ENCODE measurements at places on chromosomes 2 and 18. TPM values are rescaled to one million over a fixed set of nuclear protein-coding genes. Genes with fewer than 3 reads are reported as not detected.
A peak's percentile ranks its signal among the peaks of the same experiment; 100 is the strongest.

The FEV gene
- not detected for polyA plus RNA-seq

DNA sequence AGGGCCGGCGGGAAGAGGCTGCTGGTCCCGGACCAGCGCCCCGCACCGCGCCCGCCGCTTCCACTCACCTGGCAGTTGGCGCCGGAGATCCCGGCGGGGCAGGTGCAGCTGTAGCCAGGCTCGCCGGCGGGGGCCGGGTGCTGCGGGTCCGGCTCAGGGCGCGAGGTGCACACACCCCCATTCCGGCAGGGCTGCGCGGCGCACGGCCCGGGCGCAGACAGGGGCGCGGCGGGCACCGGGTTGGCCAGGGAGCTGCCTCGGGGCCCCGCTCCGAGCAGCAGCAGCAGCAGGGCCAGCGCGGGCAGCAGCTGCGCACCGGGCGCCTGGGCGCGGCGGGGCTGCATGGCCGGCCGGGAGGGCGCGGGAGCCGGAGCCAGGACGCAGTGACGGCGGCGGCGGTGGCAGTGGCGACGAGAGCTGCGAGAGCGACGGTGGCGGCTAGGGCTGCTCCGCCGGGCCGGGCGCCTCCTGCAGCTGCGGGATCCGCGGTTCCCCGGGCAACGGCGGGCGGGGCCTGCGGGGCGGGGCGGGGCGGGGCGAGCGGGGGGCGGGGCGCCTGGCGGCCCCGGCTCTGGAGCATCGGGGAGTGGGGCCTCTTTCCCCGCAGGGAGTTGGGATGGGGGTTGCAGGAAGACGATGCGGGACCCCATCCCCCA, at the start of gene DNER:
Gene DNER, minus strand, starts transcription at position 476 of the 656 bp plus-strand sequence. Its CDS starts 132 bp downstream, at position 344.
- no peak for DNase-seq

GRCh38 chr2:69061525-69061924, 48.5 kb downstream of the ANTXR1 start:
- no peak for DNase-seq

DNA sequence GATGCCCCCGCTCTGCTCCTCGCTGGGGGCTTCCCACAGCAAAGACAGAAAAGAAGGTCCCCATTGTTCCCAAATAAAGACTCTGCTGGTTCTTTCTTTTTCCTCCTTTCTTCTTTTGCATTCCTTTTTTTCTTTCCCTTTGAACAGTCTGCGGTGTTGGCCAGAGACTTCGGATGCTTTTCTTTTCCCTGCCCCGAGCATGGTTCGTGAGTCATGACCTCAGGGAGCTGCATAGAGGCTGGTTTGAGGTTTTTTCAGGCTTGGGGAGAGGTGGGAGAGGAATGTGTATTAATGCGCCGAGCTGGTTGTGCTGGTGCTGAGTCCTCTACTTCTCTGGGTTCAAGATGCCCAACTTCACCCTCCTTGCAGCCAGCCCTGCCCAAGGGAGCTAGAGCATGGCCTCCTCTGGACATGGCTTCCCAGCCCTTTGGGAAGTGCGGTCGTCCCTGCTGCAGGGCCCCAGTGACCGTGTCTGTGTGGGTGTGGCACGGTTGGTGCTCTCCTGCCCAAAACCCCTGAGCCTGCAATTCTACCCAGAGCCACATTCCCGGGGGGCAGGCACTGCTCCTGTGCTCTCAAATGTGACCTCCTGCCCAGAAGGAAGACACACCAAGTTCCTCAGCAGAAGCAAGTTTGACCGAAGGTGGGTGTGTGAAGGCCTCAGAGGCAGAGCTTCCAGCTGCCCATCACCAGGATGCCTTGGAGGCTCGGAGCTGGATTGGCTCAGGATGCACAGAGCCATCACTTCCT, 9.0 kb upstream of the ARHGEF4 start:
- DNase-seq: no peak

The CRYBA2 gene
- polyA plus RNA-seq: not detected

- no peak for DNase-seq
Measured at GRCh38 chr2:242019344-242019743, 149.8 kb downstream of the RTP5 start.

GRCh38 chr18:78868330-78869316, 111.0 kb upstream of the SALL3 start:
- no peak for DNase-seq

GRCh38 chr2:7852546-7852945, 829.3 kb upstream of the ID2 start:
- no peak for DNase-seq

DNA sequence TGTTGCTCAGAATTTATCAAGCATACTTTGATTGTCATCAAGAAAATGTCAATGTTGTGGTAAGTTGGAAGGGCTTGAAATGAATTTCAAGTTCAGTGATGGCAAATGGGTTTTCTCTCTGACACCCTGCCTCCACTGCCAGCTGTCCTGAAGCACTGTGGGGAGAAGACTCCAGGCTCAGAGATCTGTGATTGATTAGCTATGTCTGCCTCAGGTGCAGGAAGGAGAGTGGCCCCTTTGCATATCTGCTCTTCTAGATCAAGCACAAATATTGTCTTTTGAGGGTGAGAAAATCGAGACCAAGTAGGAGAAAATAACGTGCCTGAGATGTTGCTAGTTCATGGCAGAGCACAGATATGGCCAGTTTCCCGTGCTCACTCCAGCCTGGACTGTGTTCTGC, 178.8 kb upstream of the GLI2 start:
- DNase-seq: no peak

DNA sequence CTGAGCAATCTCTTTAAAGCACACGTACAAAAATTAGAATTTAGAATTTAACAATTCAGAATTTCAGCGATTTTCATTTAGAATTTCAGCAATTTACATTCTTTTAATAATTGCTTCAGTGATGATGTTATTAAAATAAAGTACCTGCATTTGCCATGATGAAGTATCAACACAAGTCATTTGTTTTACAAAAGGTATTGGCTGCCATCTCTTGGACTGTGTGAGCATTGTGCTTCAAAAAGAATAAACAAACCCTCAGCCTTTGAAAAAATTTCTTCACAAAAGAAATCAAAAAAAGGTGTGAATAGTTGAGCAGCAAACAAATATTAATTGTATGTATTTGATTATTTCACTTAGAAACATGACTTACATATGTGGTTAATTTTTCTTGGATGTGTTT, 27.1 kb upstream of the ZC3H15 start:
- peak; percentile 7 for DNase-seq

DNA sequence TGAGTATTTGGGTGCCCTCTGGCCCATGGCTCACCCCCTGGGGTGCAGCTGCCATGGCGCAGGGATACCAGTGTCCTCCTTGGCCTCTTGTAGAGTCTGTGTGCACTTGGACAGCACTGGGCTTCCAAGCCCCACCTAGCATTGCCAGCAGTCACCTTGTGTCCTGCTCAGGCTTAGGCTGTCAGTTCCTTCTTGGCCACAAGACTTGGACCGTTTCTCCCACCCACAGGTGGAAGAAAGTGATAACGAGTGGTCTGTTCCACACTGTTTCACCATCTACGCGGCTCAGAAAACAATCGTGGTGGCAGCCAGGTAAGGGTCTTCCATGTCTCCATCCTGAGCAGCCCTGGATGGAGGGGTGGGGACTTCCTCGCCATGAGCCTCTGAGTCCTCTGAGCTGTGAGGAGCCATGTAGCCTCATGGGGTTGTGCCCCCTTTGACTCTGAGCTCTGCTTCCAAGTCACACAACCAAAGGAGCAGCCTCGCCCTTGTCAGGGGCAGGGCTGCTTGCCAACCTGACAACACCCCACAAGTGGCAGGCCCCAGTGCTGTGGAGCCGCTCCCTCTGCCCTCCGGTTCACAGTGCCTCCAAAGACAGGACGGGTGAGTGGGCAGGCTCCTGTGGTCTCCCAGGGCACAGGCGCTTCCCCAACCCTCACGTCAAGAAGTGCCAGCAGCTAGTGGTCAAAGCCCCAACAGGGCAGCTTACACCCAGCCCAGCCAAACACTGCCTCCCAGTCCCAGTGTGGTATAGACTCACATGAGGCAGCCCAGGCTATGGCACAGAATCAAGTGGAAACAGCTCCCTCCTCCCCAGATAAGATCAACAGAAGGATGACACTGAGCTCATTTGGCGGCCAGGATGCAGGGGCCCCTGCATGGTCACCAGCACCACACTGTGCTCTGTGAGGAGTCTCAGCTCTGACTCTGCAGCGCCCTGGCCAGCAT, 18.4 kb downstream of the STK25 start:
- no peak for DNase-seq

The CEBPZOS gene
- 68.8 TPM for polyA plus RNA-seq

DNA sequence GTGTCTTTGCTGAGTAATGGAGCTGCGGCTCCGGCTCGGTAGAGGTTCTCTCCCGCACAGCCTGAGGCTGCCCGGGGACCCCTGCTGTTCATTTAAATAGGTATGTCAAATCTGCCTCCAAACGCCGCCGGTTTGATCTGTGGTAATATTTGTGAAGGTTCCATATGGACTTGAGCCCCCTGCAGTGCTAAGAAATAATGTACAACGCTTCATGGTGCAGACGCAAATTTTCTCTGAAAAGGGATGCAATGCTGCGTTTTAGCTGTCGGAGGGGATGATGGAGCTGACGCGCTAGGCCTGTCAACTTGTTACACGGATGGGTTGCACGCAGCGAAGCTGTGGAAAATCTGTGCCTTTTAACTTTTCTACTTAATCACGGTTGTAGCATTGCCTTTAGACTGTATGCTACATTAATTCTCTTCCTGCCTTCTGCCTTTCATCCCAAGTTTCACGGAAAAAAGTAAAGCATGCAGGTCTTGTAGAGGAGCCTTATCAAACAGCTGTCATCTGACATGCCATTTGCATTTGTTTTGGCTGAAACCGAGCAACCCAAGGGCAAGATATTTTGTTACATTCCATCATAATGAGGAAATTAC, 43.2 kb downstream of the MRPS9 start:
- DNase-seq: no peak

GRCh38 chr2:128727914-128728313, 409.2 kb upstream of the HS6ST1 start:
- DNase-seq: no peak

The AMER3 gene
- 0.06 TPM for polyA plus RNA-seq

GRCh38 chr2:52732849-52733395, 1034.7 kb upstream of the CHAC2 start:
- no peak for DNase-seq

GRCh38 chr2:47676261-47676926, 106.6 kb upstream of the MSH6 start:
- DNase-seq: no peak

DNA sequence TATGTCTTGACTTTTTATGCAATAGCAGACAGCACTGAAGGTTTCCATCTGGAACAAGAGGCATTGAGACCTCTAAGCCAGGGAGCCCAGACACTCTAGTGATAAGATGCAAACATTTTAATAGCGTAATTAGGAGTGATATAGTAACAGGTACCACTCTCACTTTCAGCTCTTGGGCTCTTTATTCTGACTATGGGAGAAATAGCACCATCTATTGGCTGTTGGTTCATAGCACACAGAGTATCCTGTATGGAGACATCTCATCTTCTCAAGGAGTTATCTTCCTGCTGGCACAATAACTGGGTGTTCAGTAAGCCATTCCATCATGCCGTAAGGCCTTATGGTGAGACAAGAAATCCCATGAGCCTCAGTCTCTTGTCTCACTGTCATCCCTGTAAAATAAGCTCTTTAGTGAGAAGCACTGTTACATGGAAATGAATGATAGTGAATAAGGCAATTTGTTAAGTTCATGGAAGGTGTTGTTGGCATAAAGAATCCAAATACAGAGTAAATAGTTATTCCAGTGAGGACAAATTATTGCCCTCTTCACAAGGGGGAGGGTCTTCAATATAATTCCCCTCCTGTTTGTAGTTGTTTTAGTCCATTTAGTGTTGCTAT, 48.3 kb downstream of the THUMPD2 start:
- peak; percentile 20 for DNase-seq

GRCh38 chr2:238913931-238914647, 66.2 kb downstream of the TWIST2 start:
- no peak for DNase-seq

Measured in renal cortex interstitium (tissue), 15 donors.